ENCODE measurements at places on chromosomes 2 and 18. TPM values are rescaled to one million over a fixed set of nuclear protein-coding genes. Genes with fewer than 3 reads are reported as not detected.

DNA sequence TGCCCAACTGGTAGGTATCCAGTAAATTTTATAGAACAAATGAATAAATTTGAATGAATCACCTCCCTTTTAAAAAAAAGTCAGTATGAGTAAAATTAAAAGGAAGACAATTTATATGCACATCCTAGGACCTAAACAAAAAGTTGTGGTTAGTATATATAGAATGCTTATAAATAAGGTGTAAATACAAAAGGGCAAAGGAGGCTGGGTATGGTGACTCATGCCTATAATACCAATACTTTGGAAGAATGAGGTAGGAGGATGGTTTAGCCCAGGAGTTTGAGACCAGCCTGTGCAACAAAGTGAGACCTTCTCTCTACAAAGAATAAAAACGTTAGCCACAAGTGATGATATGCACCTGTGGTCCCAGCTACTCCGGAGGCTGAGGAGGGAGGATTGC is 12.8 kb downstream of the C2orf69 start:
- no peak for DNase-seq

DNA sequence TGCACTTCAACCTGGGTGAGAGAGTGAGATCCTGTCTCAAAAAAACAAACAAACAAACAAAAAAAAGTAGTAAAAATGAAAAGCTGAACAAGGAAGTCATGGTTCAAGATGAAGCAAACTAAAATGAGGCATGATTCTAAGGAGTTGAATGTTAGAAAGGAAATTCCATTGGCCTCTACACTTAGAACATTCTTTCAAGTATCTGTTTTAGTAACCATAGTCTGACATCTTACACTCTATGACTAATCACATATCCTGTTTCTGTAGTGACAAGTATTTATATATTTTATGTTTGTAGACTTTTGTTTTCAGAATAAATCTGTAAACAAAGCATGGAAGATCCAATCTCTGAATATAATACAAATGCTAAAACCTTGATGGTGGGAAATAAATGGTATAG is 164.1 kb downstream of the KIAA1328 start:
- DNase-seq: no peak

- DNase-seq: no peak
These were observed 5.5 kb upstream of the TACR1 start for GRCh38 chr2:75204833-75205232.

- no peak for DNase-seq
These were observed 104.9 kb upstream of the CAVIN2 start for GRCh38 chr2:191951832-191952231.

GRCh38 chr2:171584001-171584400 is 61.7 kb downstream of the CYBRD1 start:
- no peak for DNase-seq

GRCh38 chr2:103605071-103605780 is 843.4 kb downstream of the TMEM182 start:
- no peak for DNase-seq

- DNase-seq: no peak
These were observed 77.5 kb upstream of the FZD5 start for GRCh38 chr2:207847098-207847806.

- no peak for DNase-seq
These were observed 58.1 kb downstream of the NDUFA10 start for GRCh38 chr2:239966853-239967552.

DNA sequence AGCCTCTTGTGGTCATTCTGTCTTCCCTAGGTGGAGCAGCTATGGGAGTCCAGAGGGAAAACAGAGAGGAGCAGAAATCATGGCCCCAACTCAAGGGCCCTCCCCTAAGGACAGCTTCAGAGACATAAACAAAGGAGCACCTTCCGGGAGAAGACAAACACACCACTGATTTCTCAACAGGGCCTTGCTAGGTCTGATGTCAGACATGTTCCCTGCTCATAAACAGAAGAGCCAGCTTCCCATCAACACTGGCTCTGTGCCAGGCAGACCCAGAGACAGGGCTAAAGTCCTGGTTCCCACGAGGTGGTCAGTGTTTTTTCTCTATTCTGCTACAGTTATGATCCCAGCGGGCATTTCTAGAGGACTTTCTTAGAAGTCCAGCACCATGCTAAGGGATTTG is 19.3 kb downstream of the CXCR2 start:
- no peak for DNase-seq

DNA sequence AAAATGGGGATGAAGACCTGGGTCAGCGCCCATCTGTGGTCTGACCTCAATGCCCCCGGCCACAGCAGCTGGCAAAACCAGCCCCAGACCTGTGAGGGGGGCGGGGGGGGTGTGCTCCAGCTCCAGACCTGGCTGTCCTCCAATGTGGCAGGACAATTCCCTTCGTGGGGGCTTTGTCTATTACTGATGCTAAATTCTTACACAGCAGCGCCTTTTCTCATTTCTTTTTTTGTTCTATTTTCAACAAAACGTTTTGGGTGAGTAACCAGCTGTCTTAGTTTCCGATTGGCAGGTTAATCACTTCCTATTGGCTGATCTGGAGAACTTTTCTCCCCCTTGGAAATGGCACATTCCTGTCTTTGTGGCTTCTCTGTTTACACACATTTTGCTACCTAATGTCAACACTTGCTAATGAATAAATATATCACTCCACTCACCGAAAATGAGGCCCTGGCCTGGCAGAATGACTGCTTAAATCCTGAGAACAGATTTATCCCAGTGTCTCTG is 4.4 kb downstream of the SMAD7 start:
- DNase-seq: no peak

DNA sequence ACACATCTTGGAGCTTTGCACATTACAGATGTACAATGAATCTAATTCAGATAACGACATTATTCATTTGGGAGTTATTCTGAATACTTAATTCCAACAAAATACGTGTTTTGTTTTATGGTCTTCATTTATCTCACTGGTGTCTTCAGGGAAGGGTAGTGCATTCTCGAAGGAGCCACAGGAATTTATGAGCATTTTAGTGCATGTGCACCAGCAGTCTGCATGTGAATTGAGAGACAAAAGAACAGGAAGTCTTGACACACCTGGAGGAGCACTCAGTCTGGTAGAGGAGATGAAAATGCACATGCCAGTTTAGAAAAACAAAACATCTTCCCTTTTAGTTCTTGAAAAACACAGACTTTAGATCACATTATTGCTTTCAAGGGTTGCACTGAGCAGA is 228.7 kb downstream of the LRATD1 start:
- DNase-seq: no peak

- DNase-seq: no peak
These were observed 64.0 kb downstream of the CHST9 start for GRCh38 chr18:27121108-27121507.

GRCh38 chr18:63683152-63683551 is 19.6 kb upstream of the SERPINB11 start:
- DNase-seq: no peak

DNA sequence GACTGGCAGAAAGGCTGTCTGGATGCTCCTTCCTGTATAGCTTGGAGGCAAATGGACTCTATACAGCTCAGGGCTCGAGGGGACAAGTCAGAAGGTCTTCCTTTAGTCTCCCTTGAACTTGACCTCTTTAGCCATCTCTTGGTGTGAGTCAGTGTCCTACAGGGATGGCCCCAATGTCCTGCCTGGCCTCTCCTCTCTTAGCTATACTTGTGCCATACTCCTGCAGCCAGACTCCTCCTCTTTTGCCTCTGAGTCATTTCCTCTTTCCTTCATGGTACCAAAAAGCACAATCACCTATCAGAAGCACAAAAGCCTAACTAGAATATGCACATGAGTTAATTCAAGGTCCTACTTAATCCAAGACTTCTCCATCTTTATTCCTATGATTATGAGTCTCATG is 112.7 kb downstream of the XRCC5 start:
- DNase-seq: no peak

DNA sequence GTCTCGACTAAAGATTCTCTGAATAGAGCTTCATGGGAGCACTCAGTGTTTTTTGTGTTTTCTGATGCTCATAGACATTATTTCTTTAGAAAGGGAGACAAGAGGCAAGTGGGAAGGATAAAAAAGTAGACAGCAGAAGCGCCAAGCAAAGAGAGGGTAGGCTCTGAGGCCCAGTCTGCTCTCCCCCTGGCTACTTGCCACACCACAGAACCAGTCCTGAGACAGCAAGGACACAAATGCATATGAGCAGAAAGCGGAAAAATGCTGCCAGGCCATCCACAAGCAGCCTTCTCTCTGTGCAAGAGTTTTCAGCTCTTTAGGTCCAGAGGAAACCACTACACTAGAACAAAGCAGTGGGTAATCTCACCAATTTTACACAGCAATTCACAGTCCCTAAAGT is 285.4 kb downstream of the ZNF521 start:
- no peak for DNase-seq

- DNase-seq: no peak
These were observed 66.9 kb downstream of the COPS7B start for GRCh38 chr2:231853105-231853504.

DNA sequence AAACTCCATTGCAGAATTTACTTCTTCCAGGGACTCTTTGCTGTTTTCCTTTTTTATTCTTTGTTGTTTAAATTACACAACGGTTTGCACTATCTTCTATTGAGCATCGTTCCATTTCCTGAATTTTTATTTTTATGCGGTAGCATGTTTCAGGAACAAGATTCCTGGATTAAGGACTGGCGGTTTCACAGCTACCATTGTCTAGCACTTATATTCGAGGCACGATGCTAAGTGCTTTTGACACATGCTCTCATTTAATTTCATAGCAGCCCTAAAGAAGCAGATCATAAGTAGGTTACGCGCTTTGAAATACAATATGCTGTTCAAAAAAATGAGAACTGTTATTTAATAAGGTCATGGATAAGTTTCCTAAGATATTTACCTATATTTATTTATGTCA is 354.4 kb downstream of the ARL6IP6 start:
- no peak for DNase-seq

DNA sequence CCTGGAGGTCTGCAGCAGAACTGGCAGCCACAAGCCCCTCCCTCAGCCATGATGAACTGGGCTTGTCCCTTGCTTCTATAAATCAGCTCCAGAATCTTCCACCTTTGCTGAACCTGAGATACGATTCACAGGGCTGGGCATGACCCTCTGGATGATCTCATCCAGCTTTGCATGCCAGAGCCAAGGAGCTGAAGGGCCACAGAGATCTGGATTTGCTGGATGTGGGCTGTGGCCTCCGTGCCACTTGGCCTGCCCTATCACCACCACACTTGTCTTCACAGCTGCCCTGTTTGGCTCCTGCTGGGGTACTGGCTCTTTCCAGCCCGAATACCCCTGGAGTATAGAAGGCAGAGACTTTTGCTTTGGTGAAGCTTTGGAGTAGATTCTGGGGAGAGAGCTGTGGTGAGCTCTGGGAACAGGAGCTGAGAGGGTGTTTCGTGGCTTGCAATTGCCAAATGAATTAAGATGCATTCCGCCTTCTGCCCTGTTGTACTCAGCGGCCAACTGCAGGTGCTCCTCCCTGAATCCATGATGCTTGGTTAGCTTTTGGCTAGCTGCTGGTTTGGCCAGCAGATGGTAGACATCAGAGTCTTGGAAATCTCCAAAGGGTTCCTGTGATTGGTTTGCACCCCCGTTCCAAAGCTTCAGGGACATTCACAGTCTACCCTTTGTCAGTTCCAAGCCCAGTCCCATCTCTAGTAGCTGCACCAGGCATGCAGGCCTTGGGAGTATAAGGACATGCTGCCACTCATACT is 30.9 kb upstream of the GIGYF2 start:
- DNase-seq: no peak

DNA sequence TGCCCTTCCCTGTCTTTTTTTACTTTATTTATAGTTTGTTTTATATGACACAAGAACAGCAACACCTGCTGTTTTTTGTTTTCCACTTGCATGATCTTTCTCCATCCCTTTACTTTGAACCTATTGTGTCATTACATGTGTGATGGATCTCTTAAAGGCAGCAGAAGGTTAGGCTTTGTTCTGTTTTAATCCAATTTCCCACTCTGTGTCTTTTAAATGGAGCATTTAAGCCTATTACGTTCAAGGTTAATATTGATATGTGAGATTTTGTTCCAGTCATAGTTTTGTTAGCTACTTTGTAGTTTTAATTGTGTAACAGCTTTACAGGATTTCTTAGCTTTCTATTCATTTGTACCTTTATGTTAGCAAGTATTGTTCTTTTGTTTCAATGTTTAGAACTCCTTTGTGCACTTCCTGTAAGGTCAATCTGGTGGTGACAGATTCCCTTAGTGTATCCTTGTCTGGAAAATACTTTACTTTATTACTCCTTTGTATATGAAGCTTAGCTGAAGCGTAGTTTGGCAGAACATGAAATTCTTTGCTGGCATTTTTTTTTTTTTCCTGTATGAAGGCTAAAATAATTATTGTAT is 1443.0 kb upstream of the LRRTM1 start:
- DNase-seq: no peak

GRCh38 chr2:190636361-190636760 is 12.5 kb upstream of the NAB1 start:
- no peak for DNase-seq

DNA sequence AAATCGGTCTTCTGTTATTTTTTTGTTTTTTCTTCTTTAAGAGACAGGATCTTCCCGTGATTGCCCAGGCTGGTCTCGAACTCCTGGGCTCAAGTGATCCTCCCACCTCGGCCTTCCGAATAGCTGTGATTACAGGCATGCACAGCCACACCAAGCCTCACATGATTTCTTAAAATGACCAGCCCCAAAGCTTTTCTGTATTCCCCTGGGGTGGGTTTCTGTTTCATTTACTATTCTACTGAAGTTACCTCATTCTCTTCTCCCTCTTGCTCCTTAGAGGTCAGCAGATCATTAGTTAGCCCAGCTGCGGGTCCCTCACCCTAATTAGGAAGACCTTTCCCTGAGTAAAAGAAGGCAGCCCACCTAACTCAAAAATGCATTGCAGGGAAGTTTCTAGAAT is 27.6 kb downstream of the SLC1A4 start:
- no peak for DNase-seq

DNA sequence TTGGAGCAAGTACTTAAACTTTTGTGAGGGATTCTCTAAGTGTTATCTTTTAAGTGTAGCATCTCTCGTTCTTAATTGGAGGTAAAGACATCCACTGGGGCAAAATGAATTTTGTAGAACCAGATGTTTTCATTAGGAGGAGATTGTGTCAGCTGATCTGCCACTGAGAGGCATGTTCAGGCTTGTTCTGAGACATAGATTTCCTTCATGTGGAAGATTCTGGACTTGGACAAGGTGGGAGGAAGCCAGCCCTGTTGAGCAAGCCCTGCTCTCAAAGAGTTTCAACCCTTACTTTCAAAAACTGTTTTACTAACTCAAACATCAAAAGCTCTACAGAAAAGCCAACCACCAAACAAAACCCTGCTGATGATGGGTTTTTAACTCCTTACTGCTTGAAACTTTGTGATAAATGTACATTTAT is 6.5 kb downstream of the MAP4K4 start:
- DNase-seq: no peak

DNA sequence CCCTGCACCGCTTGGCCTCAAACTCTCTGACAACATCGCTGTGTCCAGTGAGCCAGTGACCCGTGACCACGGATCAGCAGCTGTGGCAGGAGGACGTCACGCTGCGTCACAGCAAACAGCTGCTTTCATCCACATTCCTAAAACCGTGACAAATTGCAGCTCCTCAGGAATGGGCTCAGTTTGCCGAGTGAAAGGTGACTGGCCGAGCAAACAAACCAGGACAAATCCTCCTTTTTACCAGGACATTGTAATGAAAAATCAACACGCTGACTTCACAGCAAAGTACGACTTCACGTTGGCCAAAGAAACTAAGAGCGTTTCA is 57.6 kb downstream of the PXDN start:
- DNase-seq: no peak

Gene XIRP2
- total RNA-seq: not detected

Gene MATN3
- total RNA-seq: not detected

Gene NAT8
- total RNA-seq: not detected

Gene SEPTIN10
- total RNA-seq: 1.1 TPM

Gene DCDC2C
- not detected for total RNA-seq

Gene SCN3A
- not detected for total RNA-seq

Gene CMPK2
- total RNA-seq: 4.2 TPM

Gene FN1
- 3.0 TPM for total RNA-seq

All from activated T-cell treated with anti-CD3 and anti-CD28 coated beads, Interleukin-2, amount 50 U/mL, for 4 hours (primary cell).